Right atrium auricular region (tissue), 2 donors: ENCODE measurements at places on chromosomes 12 and 14.

GRCh38 chr12:10967409-10967808, 19.3 kb downstream of the TAS2R50 start:
- DNase-seq = no peak

- DNase-seq = no peak
Measured at GRCh38 chr12:25357595-25357994, 106.9 kb upstream of the KRAS start.

- DNase-seq = no peak
Measured at GRCh38 chr14:99038431-99038820, 233.6 kb downstream of the BCL11B start.

DNA sequence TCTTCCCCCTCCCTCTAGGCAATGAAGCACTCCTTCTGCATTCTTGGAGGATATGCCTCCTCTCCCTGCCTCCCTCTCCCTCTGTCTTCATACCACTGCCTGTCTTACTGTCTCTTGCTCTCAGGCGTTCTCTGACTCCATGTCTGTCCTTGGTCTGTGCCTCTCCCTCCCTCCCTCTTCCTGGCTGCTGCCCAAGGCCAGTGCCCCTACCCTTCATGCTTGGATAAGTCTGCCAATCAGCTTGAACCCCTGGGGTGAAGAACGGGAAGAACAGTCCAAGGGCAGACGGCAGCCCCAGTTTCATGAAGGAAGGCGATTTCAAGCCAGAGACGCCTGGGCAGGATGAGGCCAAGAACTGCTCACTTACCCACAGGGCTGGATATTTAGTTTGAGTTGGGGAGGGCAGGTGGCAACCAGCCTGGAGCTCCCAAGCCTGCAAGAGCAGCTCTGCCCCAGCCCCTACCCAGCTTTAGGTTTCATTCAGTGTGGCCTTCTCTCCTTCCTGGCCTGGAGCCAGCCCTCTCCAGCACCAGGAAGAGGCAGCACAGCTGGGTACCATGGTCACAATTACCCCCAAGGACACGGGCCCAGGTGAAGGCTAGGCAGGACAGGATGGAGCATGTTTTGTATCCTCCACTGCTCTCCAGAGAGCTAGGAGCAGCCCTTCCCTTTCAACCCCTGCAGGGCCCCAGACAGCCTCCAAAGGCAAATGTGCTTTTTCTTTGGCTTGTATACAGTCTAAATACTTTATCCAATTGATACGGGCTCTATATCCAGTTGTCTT, 35.8 kb upstream of the LTBP2 start:
- no peak for DNase-seq

- peak; percentile 94 for DNase-seq
Measured at GRCh38 chr12:51905471-51906429, 1.6 kb upstream of the ACVRL1 start.

GRCh38 chr14:80446356-80446755, 235.1 kb upstream of the DIO2 start:
- DNase-seq = no peak

GRCh38 chr12:93780101-93780641, 103.0 kb downstream of the CRADD start:
- no peak for DNase-seq

DNA sequence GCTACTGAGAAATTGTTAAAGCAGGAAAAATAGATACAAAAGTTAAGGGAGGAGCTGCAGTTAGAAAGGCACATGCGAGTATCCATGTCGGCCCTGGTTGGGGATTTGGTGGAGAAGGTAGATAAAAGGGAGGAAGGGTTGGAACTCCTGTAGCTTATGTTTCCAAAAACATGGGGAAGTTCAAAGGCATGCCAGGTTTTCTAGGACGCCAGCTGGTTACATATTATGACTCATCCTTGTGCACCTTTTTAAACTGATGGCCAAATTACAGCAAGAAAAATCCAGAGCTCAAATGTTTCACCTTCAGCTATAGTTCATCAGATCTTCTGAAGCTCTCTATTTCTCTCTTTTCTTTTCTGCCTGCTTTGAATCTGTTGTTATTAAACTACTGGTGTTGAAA, 13.2 kb upstream of the MAP4K5 start:
- DNase-seq = no peak
